ENCODE measurements at places on chromosomes 16 and 17. TPM values are rescaled to one million over a fixed set of nuclear protein-coding genes. Genes with fewer than 3 reads are reported as not detected.

RECQL5 gene
- total RNA-seq: 41.9 TPM

BCL6B gene
- 2.8 TPM for total RNA-seq

WNT3 gene
- 0.29 TPM for total RNA-seq

CASKIN1 gene
- total RNA-seq: 1.0 TPM

MMD gene
- 22.8 TPM for total RNA-seq

- DNase-seq: no peak
These were observed 767 bp downstream of the MEOX1 start for GRCh38 chr17:43660816-43661493.

DNA sequence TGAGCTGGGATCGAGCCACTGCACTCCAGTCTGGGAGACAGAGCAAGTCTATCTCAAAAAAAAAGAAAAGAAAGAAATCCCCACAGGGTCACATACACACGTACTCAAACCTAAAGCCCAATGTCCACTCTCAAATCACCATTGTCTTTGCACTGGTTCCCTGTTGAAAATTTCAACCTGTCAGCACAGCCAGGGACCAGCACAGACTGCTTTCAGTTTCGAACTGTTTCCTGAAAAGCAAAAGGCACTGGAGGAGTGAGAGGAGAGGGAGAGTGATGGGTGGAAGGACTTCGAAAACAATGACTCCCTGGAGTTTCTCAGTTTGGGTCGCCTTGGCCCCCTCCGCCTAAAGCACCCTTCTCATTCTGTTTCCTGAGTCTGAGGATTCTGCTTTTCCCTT, 9.0 kb upstream of the CD300C start:
- DNase-seq: no peak

DNA sequence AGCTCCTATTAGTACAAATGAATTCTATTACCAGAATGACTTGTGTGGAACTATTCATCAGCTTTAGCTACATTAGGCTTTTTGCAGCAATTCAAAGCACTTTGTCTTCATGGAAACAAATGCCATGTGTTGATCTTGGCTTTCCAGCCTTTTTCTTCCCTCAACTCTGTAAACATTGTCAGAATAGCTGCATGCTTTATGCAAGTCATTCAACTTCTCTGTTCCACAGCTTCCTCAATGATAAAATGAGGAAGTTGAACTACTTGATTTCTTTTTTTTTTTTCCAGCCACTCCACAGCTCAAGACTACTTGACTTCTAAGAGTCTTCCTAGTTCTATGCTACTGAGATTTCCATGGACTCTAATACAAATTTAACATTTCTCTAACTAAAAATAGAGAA, 41.1 kb downstream of the KIAA0753 start:
- DNase-seq: no peak
